ENCODE measurements at places on chromosomes 13 and 19.

- no peak for DNase-seq
These were observed 19.9 kb downstream of the KDM4B start for GRCh38 chr19:4988770-4989251.

DNA sequence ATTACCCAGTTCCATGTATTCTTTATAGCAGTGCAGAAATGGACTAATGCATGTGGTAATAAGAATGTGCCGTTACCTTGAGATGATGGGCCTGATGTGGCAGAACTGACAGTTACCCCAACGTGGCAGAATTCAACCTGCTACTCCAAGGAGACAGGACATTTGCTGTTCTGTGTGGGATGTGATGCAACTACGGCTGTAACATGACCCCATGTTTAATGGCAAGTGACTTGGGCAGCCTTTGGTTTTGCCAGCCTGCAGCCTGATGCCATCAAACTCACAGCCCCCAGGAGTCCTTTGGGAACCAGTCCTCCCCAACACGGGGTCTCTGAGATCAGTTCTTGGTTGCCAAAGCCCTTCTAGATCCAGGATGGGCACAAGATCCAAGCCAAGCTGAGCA, 107.3 kb downstream of the ZNF557 start:
- no peak for DNase-seq

DNA sequence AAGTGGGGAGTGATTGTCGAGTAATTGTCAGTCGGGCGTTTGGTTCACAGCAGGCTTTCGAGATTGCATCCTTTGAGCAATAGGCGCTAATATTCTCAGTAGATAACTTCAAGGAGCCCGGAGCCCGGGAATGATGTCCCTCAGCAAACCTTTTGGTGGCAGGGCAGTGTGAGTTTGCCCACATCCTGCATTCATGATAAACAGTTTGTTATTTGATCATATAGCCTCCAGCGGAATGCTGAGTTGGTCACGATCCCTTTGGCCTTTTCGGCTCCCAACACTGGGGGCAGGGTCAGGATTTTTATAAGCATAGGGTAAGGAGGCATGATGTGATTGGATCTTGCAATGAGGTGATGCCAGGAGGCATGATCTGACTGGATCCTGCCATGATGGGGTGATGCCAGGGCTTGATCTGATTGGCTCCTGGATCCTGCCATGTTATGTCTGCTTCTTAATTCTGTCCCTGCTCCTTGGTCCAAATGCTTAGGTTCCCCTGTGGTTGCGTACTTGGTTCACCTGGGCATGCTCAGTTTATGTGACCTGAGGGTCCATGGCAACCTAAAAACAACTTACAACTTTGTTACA, 38.2 kb upstream of the IGSF23 start:
- DNase-seq: no peak

GRCh38 chr13:109611912-109612691, 174.3 kb downstream of the IRS2 start:
- no peak for DNase-seq

DNA sequence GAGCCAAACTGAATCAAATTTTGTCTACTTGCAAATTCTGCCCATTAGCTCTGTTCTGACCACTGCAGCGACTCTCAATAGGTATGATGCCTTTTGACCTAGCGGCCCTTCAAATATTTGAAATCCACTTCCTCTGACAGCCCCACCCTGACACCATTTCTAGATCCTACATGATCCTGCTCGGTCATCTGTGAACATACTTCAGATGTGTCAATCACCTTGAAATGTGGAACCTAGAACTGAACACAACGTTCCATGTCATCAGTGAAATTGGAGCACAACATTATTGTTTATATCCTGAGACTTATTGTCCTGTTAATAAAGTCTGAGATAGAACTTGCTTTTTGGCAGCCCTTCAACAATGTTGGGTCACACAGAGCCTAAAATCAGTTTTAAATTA, 98.2 kb downstream of the UBL3 start:
- no peak for DNase-seq

GRCh38 chr13:74569251-74569650, 435.0 kb upstream of the KLF12 start:
- DNase-seq: no peak

- no peak for DNase-seq
These were observed 2082.0 kb upstream of the PCDH20 start for GRCh38 chr13:63497601-63498000.

DNA sequence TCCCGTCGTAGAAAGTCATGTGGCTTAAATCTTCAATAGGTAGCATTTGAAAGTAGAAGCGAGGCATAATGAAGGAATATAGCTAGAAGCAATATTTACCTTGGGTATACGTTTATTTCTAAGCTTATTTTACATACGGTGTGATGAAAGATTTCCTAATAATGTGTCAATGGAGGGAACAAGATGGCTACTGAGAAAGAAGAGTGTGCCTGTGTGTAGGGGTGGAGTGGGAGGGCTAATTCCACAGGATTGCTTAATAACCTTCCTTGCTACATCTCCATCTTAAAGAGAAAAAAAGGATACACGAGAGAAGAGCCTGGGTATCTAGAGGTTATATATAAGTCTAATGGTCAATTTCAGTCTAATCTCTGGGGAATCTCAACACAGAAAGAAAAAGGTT, 2.0 kb downstream of the SPART start:
- DNase-seq: no peak

GRCh38 chr19:33280351-33280921, 21.9 kb downstream of the CEBPA start:
- DNase-seq: no peak

DNA sequence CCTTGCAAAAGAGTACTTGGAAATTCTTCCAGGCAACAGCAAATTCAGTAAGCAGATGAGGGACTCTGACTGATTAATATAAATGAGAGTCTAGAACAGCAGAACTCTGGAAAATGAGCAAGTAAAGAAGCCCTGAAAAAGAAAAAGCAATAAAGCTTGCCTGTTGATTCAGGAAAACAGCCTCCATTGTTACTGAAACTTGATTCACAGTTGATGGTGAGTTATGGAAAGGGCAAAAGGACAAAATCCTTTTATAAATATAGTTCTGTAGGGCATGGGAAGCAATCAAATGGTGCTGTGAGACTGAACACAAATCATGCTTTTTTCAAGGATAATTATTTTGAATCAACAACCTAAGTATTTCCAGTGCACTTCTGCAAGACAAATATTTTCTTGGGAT, 67.7 kb downstream of the IRS2 start:
- no peak for DNase-seq

DNA sequence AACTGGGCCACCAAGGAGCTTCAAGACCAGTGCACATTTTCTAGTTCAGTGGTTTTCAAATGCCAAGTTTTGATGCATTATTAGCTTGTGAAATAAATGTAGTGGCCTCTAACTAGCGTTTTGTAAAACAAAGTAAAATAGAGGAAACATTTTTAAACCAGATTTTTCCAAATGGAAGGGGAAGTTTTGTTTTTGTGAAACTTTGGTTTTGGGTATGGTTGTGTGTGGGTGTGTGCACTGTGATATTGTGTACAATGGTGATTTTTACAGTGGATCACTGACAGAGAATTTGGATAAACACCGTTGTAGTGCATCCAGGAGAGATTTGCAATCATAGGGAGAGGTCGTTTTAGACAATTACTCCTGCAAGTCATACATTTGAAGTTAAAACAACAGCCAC, 108.9 kb downstream of the SLC7A1 start:
- no peak for DNase-seq

- DNase-seq: no peak
These were observed 38.8 kb downstream of the SLITRK5 start for GRCh38 chr13:87709947-87710346.

DNA sequence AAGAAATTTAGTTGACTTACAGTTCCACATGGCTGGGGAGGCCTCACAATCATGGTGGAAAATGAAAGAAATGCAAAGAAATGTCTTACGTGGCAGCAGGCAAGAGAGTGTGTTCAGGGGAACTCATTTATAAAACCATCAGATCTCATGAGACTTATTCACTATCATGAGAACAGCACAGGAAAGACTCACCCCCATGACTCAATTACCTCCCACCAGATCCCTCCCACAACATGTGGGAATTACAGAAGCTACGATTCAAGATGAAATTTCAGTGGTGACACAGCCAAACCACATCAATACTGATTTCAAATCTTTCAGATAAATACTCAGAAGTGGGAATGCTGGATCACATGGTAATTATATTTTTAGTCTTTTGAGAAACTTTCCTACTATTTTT, 1357.9 kb downstream of the SLITRK5 start:
- no peak for DNase-seq

DNA sequence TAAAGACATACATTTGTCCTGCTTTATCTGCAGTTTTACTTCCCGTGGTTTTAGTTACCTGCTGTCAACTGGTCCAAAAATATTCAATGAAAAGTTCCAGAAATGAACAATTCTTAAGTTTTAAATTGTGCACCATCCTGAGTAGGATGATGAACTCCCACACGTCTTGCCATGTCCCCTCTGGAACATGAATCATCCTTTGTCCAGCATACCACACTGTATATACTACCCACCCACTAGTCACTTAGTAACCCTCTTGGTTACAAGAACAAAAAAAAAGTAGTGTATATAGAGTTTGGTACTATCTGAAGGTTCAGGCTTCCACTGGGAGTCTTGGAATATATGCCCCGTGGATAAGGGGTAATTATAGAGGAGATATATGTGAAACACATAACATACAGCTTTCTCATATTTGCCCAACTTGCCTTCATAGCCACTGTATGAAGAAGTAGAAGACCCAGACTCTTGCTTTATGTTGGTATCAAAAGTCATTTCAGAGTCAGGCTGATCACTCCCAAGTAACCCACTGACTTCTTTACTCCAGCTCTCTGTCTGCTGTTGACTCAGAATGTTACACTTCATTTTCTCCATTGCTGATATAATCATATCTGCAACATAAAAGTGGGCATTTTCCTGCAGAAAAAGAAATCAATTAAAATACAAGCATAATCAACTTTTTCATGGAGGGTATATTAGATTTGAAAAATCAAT, 19.3 kb downstream of the RUBCNL start:
- DNase-seq: no peak

DNA sequence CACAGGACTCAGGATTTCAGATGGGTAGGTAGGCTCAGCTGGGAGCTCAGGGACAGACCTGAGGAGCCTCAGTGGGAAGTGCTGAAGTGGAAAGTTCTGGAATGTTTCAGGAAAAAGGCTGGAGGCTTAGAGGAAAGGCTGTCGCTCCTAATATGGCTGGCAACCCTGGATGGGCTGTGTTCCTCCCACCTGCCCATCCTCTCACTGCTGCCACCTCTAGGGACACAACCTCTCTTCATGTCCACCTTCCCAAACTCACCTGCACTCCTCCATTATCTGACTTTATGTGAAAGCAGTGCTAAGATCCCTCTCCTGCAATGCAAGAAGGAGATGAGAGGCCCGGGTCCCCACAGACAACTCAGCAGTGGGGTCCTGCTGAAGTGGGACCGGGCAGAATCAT, 5.8 kb upstream of the CEACAM21 start:
- no peak for DNase-seq

- DNase-seq: no peak
These were observed 19.0 kb upstream of the IL17D start for GRCh38 chr13:20684546-20684945.

GRCh38 chr13:99376924-99377323, 69.7 kb upstream of the GPR183 start:
- no peak for DNase-seq

DNA sequence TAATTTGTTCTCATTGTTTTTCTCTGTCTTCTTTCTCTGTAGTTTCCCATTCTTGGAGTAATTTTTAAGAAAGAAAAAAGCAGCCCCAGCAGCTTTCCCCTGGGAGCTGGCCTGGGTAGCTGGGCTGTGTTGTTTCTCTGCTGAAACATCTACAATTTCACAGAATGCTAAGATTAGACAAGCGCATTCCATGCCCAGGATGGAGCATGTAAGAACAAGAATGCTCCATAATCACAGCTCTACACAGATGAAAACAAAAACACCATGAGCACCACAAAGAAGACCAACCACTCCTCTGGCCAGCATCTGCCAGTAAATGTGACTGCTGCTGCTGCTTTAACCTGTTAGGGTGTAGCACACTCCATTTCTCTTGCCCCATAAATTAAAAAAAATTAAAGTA, 239.2 kb upstream of the SLITRK1 start:
- no peak for DNase-seq

DNA sequence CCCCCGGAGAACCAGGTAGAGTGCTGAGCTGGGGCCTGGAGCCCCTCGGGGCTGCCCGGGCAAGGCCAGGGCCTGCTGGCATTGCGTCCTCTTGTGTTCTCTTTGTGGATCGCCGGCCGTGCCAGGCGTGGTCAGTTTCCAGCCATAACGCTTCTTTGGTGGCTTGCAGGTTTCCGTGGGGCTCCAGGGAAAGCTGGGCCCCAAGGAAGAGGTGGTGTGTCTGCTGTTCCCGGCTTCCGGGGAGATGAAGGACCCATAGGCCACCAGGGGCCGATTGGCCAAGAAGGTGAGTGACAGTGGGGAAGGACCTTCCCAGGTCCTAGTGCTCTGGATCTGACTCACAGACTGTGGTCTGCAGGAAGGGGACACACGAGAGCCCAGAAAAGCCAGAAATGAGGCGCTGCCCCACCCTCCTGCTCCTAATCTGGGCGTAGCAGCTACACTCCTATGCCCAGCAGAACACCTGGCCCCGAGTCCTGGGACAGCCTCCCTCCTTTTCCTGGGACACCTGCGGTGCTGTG, 57.5 kb downstream of the RAB20 start:
- DNase-seq: no peak

GRCh38 chr19:1489463-1490310, 463 bp downstream of the PCSK4 start:
- DNase-seq: no peak

DNA sequence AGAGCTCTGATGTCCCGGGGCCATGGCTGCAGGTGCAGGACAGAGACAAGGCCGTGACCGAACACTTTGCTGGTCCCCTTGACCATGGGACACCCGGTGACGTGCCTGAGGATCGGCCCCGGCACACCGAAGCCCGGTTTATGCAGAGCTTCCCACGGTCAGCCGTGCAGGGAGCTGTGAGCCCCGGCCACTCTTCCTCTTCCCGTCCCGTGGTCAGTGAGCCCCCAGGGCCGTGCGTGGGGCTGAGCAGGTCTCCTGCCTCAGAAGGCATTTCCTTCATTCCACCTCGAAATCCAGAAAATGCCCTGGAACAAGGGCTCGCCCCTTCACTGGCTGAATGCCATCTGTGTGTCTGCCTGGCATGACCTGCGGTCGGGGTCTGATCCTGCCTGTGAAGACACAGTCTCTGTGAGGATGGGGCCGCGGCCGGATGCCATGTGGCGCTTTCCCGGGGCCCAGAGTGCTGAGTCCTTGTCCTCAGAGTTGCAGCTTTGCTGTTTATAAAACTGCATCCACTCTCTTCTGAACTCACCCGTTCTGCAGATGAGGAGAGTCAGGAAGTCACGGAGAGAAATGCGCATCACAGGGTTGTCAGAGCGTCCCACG, 16.9 kb downstream of the MCF2L start:
- DNase-seq: no peak

DNA sequence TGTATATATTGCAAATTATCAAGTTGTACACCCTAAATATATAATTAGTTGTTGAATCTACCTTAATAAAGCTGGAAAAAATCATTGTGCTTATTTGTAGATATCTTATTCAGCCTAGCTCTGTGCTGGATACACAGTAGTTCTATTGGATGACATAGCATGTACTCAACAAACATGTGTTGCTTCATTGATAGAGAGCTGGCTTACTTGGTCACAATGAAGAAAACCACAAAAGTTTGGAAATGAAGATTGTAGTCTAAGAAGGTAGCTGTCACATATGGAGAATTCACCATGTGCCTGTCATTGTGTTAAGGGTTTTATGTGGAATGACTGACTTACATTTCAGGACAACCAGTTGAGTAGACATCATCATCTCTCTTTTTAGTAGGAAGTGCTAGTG, 278.9 kb downstream of the LMO7 start:
- no peak for DNase-seq

All from stimulated activated CD8-positive, alpha-beta memory T cell treated with anti-CD3 and anti-CD28 coated beads, Interleukin-7, amount 100 ng/mL, for 1 hour (primary cell).